CD14-positive monocyte (primary cell): ENCODE measurements at places on chromosomes 2 and 18.

DNA sequence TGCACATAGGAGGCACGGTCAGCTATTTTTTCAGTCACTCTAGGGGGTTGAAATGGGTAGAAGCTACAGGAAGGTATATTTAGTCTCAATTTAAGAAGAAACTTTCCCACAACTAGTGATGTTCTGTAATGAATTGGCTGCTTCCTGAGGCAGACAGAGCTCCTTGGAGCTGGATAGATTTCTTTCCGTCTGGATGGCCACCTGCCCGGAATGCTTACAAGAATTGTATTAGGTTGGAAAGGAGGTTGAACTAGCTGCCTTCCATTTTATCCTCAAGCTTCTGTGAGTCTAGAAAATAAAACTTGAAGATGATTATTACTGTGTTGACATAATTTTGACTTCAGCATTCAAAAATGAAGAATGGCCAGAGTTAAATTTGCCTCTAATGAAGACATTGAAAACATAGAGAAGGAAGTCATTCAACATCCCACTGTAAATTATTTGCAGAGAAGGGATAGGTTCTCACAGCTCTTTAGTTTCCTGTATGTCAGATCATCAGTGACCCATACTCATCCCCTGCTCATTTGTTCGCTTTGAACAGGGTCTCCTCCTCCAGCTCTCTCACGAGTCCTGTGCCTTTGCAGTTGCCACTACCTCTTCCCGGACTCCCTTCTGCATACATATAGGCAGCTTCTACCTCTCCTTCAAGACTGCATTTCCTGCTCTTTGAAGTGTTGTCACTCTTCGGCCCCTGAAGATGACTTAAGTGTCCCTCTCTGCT, 88.8 kb downstream of the CRIM1 start:
- no peak for DNase-seq

DNA sequence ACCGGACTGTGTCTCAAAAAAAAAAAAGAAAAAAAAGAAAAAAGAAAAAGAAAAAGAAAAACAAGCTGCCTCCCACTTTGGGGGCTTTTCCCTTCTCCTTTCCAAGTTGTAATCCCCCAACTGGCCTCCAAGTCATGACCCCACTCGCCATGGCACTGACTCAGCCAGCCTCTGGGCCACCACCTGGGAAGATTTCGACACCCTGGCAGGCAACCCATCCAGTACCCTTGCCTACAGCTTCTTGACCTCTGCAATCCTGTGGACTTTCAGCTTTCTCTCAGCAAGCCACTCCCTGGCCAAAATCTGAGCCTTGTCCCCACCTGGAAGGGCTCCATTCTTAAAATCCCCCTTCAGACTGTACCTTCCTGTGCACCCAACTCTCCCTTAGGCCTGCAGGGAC, 22.3 kb upstream of the FOSL2 start:
- DNase-seq: no peak

DNA sequence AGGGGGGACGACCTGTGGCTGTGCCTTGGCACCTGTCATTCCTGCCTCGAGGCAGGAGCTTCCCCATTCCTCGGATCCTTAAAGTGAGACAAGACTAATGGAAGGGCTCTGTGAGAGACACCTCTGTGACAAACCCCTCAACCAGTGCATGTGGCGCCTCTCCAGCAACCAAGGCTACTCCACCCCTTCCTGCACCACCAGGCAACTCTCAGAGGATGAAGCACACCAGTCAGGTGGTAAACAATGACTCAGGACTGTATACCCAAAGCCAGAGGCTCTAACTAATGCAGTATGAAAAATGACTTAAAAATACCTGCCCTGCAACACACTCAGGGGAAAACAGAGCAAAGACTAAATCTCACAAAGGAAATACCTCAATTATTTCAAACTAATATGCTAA, 136.9 kb downstream of the UXS1 start:
- DNase-seq: no peak

DNA sequence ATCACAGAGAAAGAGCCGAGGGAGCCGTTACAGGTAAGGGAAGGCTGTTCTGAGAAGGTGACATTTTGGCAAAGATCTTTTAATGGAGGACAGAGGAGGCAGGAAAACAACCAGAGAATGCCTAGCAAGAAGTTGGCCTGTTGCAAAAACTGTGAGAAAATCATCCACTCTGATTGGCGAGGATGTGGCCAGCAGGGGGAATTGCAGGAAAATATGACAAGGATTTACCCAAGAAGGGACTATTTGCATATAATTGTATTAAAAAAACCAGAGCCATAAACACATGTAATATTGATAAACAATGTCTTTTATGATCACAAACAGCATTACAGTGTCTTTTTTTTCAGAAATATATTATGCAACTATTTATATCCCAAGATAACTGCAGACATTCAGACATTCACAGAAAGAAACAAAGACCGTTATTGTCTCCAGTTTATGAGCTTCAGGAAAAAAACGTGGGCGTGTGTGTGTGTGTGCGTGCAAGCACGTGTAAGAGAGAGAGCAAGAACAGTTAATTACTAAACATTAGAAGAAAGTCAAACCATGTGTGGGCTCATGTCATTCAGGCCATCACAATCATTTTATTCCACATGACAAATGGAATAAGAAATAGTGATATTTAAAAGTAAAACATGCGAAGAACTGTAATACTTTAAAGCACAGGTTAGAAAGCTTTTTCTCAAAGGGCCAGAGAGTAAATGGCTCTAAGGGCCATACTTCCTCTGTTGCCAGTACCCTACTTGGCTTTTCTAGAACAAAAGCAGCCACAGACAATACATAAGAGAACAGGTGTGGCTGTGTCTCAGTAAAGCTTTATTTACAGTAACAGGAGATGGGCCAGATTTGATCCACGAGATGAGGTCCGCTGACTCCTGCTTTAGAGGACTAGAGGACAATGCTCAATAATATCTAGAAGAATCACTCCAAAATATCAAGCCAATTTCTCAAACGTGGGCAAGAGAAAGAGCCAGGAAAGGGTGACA, 324.1 kb downstream of the DLGAP1 start:
- no peak for DNase-seq

GRCh38 chr2:26335231-26335630, 10.7 kb upstream of the SELENOI start:
- DNase-seq: no peak

- no peak for DNase-seq
These were observed 11.8 kb upstream of the GPR17 start for GRCh38 chr2:127634066-127634617.

DNA sequence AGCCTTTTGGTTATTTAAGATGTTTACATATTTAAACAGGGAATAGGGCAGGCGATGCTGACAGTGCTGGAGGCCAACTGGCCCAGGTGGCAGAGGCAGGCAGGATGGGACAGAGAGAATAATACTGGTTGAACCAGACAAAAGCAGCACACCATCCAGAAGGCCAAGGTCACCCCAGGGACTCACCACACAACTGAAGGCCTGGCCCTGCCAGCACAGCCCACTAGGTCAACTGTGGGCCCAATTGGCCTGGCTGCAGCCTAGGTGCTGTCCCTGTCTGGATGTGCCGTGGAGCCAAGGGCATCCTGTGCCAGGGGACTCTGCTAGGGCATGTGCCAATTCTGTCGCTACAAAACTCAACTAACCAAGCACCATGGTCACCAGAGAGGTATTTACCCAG, 69.2 kb downstream of the RNF152 start:
- no peak for DNase-seq
